ENCODE measurements at places on chromosomes 7 and 10. TPM values are rescaled to one million over a fixed set of nuclear protein-coding genes. Genes with fewer than 3 reads are reported as not detected.

PROSER2 gene
- total RNA-seq = 7.3 TPM

VSTM4 gene
- total RNA-seq = 0.71 TPM

GNAI1 gene
- total RNA-seq = 26.7 TPM

COL26A1 gene
- total RNA-seq = 70.9 TPM

SMURF1 gene
- total RNA-seq = 22.4 TPM

DNA sequence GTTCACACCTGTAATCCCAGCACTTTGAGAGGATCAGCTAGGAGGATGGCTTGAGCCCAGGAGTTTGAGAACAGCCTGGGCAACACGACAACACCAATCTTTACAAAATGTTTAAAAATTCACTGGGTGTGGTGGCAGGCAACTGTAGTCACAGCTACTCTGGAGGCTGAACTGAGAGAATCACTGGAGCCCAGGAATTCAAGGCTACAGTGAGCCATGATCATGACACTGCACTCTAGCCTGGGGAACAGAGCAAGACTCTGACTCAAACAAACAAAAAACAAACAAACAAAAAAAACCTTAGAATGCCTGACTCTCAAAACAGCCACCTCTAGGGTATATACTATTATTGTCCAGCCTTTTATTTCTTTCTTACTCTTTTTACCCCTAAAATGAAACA, 56.5 kb upstream of the PAPSS2 start:
- DNase-seq = no peak

GRCh38 chr10:101749047-101750016, 26.6 kb downstream of the FGF8 start:
- DNase-seq = peak; percentile 57

GRCh38 chr7:20199015-20199737, 18.0 kb downstream of the MACC1 start:
- DNase-seq = no peak

DNA sequence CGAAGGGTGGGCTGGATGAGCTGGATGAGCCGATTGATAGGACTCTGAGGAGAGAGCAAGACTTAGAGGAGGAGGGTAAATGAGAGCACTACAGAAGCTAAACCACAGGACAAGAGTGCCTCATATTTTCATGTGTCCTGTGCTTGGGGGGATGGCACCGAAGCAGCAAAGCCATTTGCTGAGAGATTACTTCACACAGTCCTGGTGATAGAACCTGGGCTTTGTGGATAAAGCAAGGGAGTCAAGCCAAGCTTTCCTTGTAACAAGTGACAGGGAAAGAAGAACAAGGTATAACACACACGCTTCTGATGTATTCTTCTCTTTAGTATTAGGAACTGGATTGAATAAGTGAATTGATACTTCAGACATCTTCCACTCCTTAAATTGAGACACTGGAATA, 253.7 kb downstream of the ANKRD7 start:
- DNase-seq = no peak

DNA sequence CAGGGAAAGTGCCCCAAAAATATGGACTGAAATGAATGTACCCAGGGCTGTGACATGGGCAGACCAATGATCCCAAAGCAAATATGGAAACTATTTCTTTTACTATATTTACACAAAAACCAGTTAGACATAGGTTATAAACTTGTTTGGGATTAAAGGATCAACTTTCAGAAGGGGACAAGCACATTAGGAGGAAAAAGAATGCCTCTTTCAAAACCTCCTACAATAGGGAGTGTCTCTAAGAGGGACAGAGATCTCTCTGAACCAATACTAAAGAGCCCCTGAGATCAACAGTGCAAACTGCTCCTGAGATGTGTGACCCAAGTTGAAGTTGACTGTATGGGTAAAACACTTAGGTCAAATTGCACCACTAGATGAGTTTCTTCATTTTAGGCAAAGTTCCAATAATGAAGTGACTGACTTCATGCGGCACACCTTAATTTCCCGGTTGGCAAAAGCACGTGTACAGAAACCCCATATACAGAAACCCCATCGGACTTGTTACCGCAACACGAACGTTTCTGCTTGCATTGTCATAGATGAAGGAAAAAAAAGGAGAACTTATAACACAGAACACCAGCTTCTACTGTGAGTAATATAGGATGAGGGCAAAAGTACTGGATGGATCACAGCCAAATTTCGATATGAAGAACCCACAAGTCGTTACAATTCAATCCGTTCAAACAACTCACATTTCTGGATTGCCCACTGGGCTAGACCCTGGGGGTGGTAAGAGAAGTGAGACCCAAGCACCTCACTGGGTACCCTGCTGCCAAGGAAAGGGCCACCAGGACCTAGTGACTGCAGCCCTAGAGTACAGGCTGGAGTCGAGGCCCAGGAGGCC, 4.3 kb downstream of the SVIL start:
- DNase-seq = no peak

DNA sequence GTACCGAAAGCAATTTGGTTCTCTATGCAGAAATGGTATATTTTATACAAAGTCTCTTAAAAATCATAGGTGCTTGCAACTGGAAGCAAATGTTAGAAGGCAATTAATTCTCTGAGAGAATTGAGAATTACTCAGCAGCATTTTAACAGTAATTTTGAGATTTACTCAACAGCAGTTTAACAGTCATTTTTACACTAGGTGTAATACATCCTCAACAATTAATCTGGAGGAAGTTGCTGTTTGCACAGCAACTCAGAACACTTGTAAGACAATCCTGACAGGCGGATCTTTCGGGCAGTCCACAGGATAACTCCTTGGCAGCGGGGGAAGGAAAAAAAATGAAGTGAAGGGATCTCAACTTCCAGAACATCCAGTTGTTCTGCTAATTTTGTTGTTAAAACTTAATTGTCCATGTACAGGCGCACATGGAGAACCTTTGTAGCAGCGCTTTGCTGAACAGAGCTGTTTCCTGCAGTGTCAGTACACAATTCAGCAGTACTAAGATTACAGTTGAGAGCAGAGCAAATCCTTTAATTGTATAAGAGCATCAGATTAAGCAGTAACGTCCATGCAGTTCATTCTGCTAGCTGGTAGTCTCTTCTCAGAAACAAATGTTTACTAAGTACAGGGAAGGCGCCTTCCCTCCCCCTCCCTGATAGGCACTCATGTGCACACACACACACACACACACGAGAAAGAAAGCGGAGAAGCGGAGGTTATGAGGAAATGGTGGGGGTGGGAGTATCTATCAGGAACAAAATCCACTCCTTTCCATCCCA, 43.8 kb downstream of the ENO4 start:
- DNase-seq = no peak

GRCh38 chr7:44220358-44221112, 19.8 kb downstream of the YKT6 start:
- DNase-seq = peak; percentile 5

DNA sequence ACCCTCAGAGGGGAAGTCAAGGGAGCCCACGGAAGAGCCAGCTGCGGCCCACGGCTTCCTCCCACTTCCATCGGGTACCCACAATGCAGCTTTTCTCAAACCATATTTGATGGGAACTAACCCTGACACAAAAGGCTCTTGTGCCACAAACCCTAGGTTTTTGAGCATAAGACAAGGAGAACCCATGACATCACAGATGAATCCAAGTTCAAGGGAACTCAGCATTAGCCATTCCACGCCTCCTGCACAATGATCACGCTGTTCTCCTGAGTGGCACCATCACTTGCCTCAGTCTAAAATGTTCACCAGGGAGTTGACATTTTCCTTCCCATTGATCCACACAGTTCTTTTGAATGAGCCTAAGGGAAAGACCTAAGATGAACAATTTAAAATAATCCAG, 70.4 kb downstream of the ITIH5 start:
- DNase-seq = no peak

DNA sequence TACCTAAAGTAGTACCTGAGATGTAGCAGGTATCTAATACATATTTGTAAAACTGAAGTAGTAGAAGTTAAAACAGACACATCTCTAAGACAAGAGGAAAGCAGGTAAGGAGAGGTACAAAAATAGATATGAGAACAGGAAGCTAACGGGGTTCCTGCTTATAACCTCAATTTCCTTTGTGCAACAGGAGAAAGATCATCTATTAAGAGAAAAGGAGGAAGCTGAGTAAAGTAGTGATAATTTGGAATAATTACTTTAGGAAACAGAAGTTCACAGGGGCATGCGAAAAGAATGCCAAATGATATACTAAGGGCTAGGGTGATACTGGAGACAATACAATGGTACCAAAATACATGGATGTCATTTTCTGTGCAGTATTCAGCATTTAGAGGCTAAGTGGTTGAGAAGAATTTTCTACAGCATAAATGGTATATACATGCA, 108.7 kb downstream of the NRBF2 start:
- DNase-seq = no peak

GRCh38 chr7:158206341-158206740, 381.3 kb downstream of the PTPRN2 start:
- no peak for DNase-seq
